ENCODE measurements at places on chromosomes 4 and X.

DNA sequence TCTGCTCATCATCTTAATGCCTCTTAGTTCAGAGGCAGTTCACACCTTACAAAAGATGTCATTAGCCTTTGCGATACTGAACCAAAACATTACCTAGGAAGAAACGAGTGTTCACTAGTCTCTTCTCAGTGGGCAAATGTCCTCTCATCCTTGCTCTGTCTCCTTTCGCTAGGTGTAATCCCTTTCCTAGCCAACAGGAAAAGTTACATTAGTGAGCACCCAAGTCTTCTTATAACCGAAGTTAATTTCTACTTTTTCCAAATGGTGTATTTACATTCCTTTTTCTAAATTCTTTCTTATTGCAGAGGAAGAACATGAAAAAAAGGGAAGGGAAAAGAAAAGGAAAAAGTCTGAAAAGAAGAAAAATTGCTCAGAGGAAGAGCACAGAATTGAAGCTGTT is 46.9 kb downstream of the SMIM31 start:
- no peak for DNase-seq

- DNase-seq, result no peak
These were observed 104.1 kb downstream of the INPP4B start for GRCh38 chr4:142741995-142742394.

DNA sequence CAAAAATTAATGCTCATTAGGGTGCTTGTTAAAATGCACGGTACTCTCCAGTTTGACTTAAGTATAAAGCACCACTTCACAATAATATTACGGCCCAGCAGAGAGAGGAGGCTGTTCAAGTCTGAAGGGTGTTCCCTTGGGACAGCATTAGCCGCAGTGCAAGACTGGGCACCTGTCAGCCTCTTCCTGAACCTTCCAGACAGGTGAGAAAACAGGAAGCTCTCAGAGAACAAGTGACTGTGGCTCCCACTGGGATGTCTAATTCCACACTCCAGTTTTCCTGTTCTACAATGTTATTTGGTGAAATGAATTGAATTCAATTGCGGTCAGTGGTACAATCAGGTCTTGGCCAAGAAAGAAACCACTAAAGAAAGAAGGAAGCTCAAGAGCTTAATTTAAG is 414.4 kb downstream of the SMARCA1 start:
- no peak for DNase-seq

- no peak for DNase-seq
These were observed 46.8 kb downstream of the FIP1L1 start for GRCh38 chr4:53424280-53424679.

- DNase-seq, result no peak
These were observed 112.1 kb downstream of the MGST2 start for GRCh38 chr4:139777757-139778156.

DNA sequence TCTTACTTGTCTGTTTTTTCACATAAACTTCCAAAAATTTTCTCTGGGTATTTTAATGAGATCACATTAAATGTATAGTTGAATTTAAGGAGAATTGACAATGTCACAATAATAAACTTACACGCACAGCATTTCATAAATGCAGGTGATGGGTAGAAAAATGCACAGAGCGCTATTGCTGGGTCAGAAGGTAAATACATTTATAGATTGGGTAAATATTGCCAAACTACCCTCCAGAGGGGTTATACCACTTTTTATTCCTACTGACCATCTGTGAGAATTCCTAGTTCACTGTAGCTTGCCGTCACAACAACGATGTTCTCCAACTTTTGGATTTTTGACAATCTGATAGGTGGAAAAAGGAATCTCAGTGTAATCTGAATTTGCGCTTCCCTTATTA is 34.6 kb downstream of the ANXA5 start:
- DNase-seq, result no peak

DNA sequence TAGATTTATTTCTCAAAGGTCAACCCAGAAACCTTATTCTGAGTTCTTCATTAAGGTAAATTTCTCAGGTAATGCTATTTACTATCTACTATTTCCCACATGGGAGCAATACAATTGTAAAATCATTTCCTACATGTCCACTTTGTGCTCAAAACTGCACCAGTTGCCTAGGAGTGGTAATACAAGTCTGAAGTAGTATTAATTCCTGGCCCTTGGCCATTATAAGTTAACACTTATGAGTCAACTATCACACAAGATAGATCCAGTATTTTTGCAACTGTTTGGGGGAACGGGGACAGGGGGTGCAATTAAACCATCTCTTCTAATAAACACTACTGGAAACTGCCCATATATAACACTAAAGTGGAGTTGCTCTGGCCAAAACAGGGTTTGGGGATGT is 48.9 kb downstream of the ACSL4 start:
- no peak for DNase-seq

DNA sequence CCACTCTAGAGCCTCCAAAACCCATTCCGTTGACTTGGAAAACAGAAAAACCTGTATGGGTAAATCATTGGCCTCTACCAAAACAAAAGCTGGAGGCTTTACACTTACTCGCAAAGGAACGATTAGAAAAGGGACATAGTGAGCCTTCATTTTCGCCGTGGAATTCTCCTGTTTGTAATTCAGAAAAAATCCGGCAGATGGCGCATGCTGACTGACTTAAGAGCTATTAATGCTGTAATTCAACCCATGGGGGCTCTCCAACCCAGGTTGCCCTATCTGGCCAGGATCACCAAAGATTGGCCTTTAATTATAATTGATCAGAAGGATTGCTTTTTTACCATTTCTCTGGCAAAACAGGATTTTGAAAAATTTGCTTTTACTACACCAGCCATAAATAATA is 60.8 kb downstream of the ZNF732 start:
- no peak for DNase-seq

DNA sequence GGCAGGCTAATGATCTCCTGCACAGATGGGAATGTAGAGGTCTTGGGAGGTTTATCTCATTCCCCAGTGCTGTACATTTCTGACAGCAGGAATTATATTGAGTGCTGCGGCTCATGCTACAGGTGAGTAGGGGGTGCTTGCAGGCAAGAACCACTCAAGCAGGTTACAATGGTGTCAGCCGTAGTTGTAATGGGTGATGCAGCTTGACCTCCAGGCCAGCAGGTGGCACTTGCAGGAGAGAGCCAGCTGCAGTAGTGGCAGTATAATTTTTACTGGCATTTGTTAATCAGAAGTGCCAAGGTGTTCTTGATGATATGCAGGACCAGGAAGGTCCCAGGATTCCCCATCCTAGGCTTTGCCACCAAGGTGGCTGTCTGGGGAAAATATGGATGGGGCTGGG is 759.6 kb upstream of the NDST4 start:
- no peak for DNase-seq

DNA sequence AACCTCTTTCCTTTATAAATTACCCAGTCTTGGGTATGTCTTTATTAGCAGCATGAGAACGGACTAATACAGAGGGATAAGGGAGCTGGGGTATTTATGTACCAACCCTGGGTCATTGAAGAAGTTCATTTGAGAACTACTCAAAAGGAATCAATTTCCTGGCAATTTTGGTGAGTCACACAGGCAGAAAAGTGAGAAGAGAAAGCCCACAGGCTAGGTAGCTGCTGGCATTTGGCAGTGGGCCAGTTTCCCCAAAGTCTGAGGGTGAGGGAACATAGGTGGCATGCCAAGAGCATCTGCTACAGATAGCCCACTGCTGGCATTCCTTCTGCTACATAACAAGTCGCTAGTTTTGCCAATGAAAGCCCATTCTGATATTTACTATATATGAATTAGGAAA is 411.2 kb downstream of the MID1IP1 start:
- DNase-seq, result no peak

- DNase-seq, result no peak
These were observed 17.7 kb downstream of the IL21 start for GRCh38 chr4:122603156-122603574.

DNA sequence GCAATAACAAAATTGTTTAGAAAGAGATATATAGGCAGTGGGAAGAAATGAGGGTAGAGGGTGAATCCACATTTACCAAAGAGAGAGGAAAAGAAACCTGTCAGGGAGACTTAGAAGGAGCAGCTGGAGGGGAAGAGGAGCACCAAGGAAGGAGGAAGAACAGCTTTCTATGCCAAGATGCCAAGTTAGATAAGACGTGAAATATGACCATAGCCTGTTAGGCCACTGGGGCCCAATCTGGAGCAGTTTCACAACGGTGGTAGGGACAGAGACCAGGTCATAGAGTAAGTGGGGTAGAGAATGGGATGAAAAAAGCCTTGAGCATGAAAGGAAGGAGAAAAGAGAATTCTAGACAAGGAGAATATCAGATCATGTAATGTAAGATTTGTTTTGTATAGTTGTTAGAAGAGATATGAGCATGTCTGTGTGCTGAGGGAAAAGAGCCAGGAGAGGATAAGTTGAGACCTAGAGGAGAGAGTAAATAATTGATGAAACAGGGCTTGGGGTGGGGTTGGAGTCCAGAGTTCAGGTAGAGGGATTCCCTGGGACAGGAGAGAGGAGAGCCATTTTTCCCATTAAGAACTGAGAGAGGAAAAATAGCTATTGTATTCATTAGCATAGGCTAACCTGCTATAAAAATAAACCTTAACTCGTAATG is 4.4 kb upstream of the SOWAHB start:
- no peak for DNase-seq

GRCh38 chrX:44247468-44247867 is 96.0 kb downstream of the EFHC2 start:
- no peak for DNase-seq

- DNase-seq, result no peak
These were observed 135.0 kb upstream of the TENT5D start for GRCh38 chrX:80285131-80285773.

GRCh38 chr4:168550064-168550766 is 53.4 kb downstream of the PALLD start:
- DNase-seq, result no peak

Data from AG04450 (cell line).